ELR (cell line): ENCODE measurements at places on chromosomes 7 and 10.

DNA sequence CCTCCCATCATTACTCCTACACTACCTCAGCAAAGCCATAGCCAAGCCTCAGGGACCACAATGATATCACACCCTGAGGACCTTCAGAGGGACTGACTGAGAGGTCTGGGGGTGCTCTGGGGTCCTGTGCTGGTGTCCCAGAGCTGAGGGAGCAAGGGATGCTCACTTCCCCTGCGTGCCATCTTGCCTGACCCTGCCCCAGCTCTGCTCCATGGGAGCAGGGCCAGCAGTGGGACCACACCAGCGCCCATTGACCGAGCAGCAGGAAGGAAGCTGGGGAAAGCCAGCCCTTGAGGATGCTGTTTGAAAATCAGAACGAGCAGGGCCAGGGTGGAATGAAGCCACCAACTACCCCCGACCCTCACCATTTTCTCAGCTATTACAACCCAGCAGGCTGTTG is 103.0 kb downstream of the PARP12 start:
- no peak for DNase-seq

- DNase-seq, result no peak
These were observed 158.9 kb upstream of the TNRC18 start for GRCh38 chr7:5582532-5582935.

- no peak for DNase-seq
These were observed 81.7 kb downstream of the NKX6-2 start for GRCh38 chr10:132704008-132704814.

DNA sequence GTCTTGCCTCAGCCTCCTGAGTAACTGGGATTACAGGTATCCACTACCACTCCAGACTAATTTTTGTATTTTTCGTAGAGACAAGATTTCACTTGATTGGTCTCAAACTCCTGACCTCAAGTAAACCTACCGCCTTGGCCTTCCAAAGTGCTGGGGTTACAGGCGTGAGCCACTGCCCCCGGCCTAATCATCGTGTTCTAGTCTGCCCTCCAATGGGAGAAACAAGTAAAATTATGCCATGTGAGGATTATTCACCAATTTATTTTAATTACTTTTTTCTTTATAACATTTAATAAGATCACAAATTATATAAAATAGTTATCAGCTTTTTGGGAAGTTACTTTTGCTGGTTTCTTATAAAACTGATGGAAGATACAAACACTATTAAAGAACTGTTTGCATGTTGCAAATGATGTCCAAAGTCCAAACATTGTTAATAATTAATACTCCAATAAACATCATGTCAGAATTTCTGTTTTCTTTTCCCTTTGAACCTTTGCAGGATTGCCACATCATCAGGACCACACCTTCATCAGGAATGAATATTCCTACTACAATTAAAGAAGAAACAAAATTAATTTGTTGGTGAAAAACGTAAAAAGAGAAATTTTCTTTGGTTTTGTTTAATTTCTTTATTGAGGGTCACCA is 786 bp upstream of the AKR1C4 start:
- DNase-seq, result no peak

- no peak for DNase-seq
These were observed 478.8 kb downstream of the NEBL start for GRCh38 chr10:20418286-20418685.

GRCh38 chr10:118148247-118148646 is 101.5 kb upstream of the RAB11FIP2 start:
- DNase-seq, result no peak

GRCh38 chr7:77427996-77428603 is 12.0 kb upstream of the GSAP start:
- DNase-seq, result peak; percentile 97

- no peak for DNase-seq
These were observed 227.1 kb downstream of the ARHGAP12 start for GRCh38 chr10:31701546-31701945.

- DNase-seq, result peak; percentile 90
These were observed 111.0 kb downstream of the EGFR start for GRCh38 chr7:55129541-55130394.

GRCh38 chr10:24993237-24993958 is 22.6 kb downstream of the ENKUR start:
- DNase-seq, result no peak

GRCh38 chr10:59803714-59804113 is 50.5 kb upstream of the MRLN start:
- DNase-seq, result no peak

DNA sequence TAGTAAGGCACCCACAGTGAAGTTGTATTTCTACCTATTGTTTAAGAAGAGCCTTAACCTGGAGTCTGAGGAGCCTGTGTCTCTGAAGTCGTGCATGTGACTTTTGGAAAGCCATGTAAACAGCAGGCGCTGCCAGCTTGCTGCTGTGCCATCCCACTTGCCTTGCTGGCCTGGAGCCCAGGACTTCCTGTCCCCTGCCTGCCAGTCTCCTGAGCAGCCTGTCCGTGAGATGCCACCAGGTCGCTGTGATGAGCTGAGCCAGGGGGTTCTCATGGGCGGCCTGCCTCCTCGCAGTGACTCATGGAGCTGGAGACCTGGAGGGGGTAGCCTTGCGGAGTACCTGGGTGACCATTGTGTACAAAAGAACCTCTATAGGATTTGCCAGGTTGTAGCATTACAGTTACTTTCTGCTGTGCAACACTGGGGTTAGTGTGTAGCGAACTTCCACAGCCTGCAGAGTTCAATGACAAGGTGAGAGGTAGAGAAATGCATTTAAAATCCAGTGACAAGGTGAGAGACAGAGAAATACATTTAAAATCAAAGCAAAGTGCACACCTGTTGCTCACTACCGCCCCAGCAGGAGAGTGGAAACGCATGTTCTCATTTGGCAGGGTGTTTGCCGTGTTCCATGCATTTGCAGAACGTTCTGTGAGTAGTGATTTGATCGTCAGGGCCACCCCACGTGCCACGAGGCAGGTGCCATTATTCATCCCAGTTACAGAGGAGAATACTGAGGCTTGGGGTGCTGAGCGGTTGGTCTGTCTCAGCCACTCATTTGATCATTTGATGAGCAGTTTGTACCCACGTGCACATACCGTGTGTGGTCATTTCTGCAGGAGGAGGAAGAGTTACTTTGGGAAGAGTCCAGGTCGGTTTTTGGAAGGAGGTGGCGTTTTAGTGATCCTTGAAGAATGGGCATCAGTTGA is 36.6 kb upstream of the BHLHA15 start:
- DNase-seq, result no peak
